ENCODE measurements at places on chromosomes 12 and 14.

- DNase-seq = no peak
These were observed 22.0 kb downstream of the CD9 start for GRCh38 chr12:6222078-6222654.

DNA sequence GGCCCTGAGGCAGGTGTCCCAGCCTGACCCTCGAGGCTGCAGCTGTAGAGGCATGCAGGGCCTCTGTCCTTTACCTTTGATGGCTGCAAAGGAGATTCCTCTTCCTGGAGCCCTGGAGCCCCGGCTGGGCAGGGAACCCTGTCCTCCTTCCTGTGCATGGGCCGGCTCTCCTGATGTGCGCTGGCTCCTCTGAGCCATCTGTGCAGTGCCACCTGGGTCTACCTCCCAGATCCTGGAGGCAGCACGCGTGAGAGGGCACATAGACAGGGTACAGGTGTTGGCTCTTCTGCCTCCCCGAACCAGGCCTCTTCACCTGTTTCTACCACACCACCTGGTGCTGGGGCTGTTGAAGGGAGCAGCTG lies 115.1 kb downstream of the BEGAIN start:
- DNase-seq = no peak

GRCh38 chr12:115598871-115599811 lies 678.4 kb downstream of the MED13L start:
- DNase-seq = peak; percentile 26

GRCh38 chr12:74334780-74335179 lies 202.9 kb upstream of the ATXN7L3B start:
- no peak for DNase-seq

DNA sequence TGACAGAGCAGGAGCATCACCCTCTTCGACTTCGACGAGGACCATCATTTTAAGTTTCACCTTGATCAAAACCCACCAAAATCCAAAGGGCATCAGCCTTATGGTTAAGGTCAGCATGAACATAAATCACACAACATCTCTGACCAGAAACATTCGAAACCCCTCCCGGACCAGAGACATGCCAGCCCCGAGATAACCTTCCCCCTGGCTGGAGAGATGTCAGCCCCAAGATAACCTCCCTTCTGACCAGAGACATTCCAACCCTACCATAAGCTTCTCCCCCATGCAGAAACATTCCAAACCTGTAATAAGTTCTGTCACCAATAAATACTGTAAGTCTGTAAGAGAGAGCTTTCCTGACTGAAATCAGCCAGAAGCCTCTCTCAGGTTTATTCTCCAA lies 6.3 kb downstream of the PCNX4 start:
- DNase-seq = no peak

- no peak for DNase-seq
These were observed 27.1 kb upstream of the PRMT8 start for GRCh38 chr12:3463921-3464320.

GRCh38 chr12:131603939-131604795 lies 106.7 kb upstream of the SFSWAP start:
- DNase-seq = no peak

DNA sequence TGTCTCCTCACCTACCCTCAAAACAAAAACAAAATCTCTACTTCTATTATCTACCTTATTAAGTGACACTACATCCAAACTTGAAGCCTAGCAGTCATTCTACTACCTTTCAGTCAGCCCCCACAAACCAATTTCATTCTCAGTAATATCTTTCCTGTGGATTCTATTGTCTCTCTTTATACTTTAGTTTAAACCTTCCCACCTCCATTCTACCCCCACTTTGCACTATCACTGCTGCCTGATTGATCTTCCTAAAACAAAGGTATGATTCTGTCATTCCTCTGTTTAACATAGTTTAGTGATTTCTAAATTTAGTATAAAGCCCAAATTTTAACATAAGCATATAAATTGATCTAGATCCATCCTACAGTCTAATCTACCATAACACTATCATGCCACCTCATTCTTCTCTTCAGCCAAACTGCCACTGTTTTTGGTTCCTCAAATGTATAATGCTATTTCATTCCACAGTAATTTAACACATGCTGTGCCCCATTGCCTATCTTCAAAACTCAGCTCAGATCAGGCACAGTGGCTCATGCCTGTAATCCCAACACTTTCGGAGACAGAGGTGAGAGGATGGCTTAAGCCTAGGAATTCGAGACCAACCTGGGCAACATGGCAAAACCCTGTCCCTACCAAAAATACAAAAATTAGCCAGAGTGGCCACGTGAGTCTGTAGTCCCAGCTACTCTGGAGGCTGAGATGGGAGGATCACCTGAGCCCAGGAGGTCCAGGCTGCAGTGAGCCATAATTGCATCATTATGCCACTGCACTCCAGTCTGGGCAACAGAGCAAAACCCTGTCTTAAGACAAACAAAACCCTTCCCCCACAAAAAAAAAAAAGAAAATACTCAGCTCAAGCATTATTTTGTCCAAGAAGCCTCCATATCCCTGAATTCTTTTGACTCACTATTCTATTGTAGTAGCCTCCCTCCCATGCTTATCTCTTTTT lies 3.1 kb upstream of the STRN3 start:
- no peak for DNase-seq

DNA sequence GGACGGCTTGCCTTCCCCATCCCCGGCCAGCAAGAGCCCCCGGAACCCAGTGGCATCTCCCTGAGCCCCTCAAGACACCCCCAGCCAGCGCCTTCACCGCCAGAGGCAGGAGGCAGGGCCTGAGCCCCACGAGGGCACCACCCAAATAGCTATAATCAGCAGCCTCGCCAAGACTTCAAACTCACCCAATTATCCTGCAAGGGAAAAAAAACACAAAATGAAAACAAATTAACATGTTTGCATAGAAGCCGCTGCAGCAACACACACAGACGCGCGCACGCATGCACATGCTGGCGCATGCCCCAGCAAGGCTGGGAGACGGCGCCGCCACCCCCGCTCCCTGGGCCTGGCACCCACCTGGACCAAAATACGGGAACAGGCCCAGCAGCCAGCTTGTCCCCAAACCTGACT lies 15.8 kb downstream of the FAM222A start:
- no peak for DNase-seq

DNA sequence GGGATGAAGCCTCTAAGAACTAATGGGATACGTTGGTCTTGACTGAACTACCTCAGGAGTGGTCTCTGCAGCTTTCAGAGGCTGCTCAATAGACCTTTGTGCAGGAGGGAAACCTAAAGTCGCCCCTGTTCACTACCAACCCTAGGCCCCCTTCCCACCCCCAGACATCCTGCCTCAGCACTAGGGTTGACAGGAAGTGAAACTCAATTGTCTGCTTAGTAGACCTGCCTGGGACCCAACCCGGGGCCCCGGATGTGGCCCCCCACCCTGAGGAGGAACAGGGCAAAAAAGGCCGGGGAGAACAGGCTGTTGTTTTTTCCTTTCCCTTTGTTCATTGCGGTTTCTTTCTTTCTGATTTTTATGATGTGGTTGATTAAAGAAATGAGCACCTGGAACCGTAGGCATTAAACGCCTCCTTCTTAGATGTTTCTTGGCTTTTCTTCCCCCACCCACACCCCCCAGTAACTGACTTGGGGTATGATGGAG lies 1.6 kb upstream of the DGKA start:
- DNase-seq = no peak

- no peak for DNase-seq
These were observed 37.3 kb upstream of the PLEKHG6 start for GRCh38 chr12:6273205-6273540.

DNA sequence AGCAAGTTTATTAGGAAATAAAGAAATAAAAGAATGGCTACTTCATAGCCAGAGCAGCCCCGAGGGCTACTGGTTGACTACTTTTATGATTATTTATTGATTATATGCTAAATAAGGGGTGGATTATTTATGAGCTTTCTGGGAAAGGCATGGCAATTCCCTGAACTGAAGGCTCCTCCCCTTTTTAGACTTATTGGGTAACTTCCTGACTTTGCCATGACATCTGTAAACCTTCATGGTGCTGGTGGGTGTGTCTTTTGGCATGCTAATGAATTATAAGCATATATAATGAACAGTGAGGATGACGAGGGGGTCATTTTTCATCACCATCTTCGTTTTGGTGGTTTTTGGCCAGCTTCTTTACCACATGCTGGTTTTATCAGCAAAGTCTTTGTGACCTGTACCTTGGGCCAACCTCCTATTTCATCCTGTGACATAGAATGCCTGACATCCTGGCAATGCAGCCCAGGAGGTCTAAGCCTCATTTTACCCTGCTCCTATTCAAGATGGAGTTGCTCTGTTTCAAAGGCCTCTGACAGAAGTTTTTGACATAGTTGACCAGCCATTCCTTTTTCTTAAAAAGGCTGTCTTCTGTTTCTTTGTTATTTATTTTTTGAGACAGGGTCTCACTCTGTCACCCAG lies 11.1 kb upstream of the PTGES3 start:
- no peak for DNase-seq

- DNase-seq = no peak
These were observed 586 bp downstream of the TTC6 start for GRCh38 chr14:37595809-37596621.

DNA sequence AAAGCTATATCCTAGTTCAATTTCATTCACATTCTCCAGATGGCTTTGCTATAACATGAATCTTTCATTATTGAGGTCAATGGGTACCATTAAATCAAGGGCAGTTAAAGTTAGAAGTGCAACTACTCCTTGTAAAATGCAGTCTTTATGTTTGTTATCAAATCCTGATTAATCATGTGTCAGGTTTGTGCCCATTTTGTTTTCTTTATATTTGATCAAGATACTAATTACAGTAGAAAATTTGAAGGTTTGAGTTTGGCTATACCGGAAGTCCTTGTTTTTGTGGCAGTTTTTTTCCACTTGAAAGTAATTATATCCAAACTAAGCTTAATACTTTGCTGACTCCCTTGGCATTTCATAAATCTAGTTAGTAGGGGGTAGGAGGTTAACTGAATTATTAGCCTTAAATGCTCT lies 513.0 kb downstream of the DIO2 start:
- no peak for DNase-seq

DNA sequence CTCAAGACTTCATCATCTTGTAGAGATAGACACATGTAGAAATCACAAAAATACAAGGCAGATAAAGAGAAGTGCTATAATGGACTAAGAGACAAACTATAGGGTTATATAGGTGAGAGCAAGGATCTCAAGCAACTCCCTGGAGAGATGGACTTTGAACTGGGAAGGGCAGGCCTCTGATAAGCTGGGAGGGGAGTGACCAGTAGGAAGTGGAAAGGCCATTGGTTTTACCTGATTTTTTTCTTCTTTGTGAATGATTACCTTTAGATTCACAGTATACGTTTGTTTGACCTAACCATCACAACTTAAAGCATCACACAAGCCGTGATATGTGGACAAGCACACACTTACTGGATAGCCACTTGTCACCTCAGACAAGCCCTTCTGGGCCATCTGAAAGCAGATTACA lies 5.2 kb upstream of the TEP1 start:
- no peak for DNase-seq

GRCh38 chr12:24027352-24027751 lies 77.9 kb upstream of the SOX5 start:
- DNase-seq = no peak

DNA sequence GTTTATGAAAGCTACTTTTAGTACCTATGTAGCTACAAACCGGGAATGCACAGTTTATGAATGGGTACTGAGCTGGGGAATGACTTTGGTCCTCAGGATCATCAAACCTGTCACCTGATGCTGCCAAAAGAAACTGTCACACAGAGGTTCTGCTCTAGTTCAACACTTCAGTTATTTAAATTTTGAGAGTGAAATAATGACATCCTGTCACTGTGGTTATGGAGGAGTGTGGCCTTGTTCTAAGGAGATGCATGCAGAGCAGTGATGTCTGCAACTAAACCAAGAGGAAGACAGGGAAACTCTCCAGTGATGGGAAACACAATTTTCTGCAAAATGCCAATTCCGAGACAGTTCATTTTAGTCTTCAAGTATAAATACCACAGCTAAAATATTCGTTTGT lies 4.8 kb upstream of the AEBP2 start:
- DNase-seq = no peak

DNA sequence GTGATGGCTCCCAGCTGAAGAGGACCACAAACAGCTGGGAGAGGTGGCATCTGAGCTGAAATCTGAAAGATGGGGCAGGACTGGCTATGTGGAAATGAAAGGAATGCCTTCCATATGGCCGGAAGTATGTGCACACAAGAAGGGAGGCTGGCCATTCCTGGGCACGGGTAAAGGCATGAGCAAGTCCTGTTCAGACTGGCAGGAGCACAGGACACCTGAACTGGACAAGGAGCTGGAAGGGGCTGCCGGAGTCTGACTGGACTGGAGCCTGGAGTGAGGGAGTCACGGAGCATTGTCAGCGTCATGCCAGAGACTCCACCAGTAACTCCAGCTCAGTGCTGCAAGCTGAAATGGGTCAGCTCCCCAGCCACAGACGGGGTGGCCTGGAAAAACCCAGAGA lies 11.9 kb upstream of the TC2N start:
- DNase-seq = no peak

GRCh38 chr12:646442-647384 lies 16.5 kb downstream of the NINJ2 start:
- DNase-seq = no peak

- no peak for DNase-seq
These were observed 39.6 kb downstream of the DAD1 start for GRCh38 chr14:22549324-22549962.

GRCh38 chr12:13211191-13211858 lies 14.8 kb downstream of the EMP1 start:
- no peak for DNase-seq

- no peak for DNase-seq
These were observed 30.6 kb downstream of the BORCS5 start for GRCh38 chr12:12387501-12387900.

DNA sequence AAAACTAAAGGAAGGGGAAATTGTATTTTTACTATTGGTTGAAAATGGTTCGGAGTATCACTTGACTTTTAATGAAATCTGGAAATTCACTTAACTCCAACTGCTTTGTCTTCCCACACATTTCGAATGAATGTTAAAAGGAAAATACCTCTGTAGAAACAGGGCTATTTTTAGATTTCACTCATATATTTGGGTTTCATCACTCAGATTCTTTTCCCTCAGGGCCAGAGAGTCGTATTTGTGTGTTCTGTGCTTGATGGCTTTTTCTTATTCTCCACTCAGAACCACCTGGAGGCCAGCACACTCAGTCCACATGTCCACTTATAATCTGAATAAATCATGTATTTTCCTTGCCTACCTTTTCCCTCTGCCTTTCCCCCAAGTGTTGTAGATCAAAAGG lies 40.0 kb downstream of the DAAM1 start:
- DNase-seq = no peak

GRCh38 chr14:39184628-39185255 lies 9.7 kb downstream of the PNN start:
- DNase-seq = no peak

DNA sequence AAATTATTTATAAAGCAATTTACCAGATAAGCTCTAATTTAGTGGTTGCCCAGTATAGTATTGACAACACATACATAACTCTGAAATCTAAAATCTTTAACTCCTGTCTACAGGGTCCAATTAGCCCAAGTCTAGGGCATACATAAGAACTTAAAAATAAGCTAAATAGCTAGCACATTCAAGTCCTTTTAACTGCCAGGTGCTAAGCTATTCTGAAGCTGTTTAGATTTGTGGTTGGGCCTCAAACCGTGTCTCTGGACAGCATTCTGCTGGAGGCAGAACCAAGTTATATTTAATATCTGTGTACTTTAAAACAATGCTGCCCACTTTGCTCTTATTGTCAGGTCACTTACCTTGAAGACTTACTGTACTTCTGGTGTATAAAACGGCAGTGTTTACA lies 19.0 kb downstream of the RPS6KA5 start:
- DNase-seq = no peak

- DNase-seq = no peak
These were observed 113.1 kb upstream of the OVCH1 start for GRCh38 chr12:29610473-29611170.

- DNase-seq = no peak
These were observed 11.4 kb upstream of the RNF34 start for GRCh38 chr12:121388421-121388981.

Data from nucleus accumbens (tissue), 56 donors.